ENCODE measurements at places on chromosomes 5 and 9. TPM values are rescaled to one million over a fixed set of nuclear protein-coding genes. Genes with fewer than 3 reads are reported as not detected.
A peak's percentile ranks its signal among the peaks of the same experiment; 100 is the strongest.

- H3K36me3 ChIP-seq: no peaks in the 10 kb centered on the region
- no peak overlapping the region for H3K27ac ChIP-seq
- peak; percentile 49 for DNase-seq
- H3K4me1 ChIP-seq: peaks cover 25% of the 10 kb centered on the region
- no peaks in the 10 kb centered on the region for H3K27me3 ChIP-seq
- H3K4me3 ChIP-seq: peak overlapping the region; percentile 37
These were observed 25.9 kb downstream of the ZDHHC11B start for GRCh38 chr5:758698-759053.

GRCh38 chr9:88198341-88198807, 60.1 kb upstream of the SPATA31C2 start:
- no peaks in the 10 kb centered on the region for H3K36me3 ChIP-seq
- H3K27me3 ChIP-seq: no peaks in the 10 kb centered on the region
- H3K4me3 ChIP-seq: peak overlapping the region; percentile 36
- DNase-seq: no peak
- peaks cover 3% of the 10 kb centered on the region for H3K4me1 ChIP-seq
- H3K27ac ChIP-seq: no peak overlapping the region

MLANA gene
- total RNA-seq: not detected

MELK gene
- 0.42 TPM for total RNA-seq

FIBCD1 gene
- total RNA-seq: not detected

OR1Q1 gene
- not detected for total RNA-seq

All from psoas muscle (tissue), 8 donors.